ENCODE measurements at places on chromosomes 3 and 15.

GRCh38 chr15:71747128-71748083, 62.9 kb upstream of the NR2E3 start:
- no peak for DNase-seq

GRCh38 chr15:75720787-75721479, 8.3 kb upstream of the CSPG4 start:
- DNase-seq = no peak

DNA sequence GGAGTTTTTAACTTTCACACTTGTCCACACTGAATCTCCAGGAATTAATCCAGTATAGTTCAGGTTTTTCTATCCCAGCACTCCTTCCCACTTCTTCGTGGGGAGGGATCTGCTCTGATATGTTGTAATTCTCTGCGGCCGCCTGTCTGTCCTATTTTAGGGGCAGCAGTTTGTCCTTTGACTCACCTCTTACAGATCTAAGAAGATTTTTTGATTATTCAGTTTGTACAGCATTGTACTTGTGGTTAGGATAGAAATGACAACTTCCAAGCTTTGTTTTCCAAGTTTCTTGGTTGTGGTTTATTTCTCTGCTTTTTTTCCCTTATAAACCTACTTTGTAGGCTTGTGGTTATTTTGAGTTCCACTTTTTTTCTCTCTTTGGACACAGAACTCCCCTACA, 601.7 kb downstream of the SI start:
- no peak for DNase-seq

DNA sequence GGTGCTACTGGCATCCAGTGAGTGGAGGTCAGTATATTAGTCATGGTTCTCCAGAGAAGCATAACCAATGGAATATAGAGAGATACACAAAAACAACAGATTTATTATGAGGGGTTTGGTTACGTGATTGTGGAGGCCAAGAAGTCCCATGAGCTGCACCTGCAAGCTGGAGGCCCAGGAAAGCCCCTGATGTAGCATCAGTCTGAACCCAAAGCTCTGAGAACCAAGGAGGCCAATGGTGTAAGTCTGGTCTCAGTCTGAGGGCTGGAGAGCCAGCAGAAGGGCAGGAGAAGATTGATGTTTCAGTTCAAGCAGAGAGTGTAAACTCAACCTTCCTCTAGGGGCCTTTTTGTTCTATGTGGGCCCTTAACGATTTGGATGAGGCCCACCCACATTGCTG, 144.1 kb downstream of the KLF13 start:
- no peak for DNase-seq

DNA sequence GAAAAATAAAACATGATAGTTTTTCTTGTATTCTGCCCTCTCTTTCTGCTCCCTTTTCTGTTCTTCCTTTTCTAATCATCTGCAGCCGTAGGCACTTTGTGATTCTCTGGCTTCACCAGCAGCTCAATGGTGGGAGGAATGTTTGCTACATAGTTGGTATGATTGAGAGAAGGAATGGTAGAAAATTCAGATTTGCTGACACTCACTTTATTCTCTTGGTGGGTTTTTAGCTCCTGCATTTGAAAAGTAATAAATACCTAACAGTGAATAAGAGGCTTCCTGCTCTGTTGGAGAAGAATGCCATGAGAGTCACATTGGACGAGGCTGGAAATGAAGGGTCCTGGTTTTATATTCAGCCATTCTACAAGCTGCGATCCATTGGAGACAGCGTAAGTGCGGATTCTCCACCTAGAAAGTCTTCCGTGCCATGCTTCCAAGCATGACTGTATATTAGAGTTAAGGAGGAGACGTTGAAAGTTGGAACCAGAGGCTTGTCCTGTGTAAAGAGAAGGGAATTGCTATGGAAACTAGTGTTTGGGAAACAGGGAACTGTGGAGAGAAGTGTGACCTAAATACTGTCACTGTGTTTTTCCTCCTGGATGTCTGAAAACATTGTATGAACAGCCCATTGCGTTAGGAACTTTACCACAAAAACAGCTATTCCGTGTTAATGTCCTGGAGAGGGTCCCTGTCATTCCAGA, 148.9 kb downstream of the ITPR1 start:
- DNase-seq = no peak

GRCh38 chr3:41331041-41331440, 131.7 kb downstream of the CTNNB1 start:
- DNase-seq = no peak

DNA sequence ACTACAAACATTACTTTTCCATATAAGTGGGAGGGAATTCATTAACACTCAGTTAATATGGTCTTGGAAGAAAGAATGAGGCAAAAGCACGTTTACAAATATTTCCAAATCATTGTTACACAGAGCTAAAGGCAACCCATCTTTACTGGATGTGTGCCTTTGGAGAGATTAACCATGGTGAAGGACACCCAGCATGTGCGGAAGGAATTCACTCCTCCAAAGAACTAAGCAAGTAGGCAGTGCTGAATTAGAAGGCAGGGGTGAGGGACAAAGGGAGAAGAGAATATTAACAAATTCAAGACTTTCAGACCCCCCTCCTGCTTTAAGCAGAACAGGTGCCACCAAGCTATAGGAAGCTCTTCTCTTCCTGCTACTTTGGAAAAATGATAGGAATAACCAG, 10.1 kb downstream of the ARPP21 start:
- no peak for DNase-seq

- no peak for DNase-seq
Measured at GRCh38 chr15:98997755-98998154, 9.8 kb downstream of the PGPEP1L start.

- no peak for DNase-seq
Measured at GRCh38 chr15:54990793-54991192, 205.9 kb downstream of the RSL24D1 start.

- DNase-seq = no peak
Measured at GRCh38 chr3:153670577-153670976, 450.6 kb upstream of the ARHGEF26 start.

DNA sequence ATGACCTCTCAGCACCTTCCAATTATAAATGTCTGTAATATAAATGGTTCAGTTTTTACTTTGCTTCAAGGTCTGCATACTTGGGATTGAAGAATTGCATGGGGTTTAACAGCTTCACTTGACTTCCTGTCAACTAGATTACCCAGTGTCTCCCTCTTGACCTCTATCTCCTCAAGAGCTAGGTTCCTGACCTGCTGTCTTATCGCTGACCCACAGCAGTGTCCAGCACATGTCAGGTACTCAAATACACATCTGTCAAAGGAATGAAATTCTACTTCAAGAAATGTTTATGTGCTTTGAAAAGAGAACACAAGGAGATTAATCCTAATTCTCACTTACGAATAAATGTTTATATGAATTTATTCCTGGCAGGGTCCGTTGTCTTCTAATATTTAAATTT, 284.5 kb downstream of the SLC9A9 start:
- no peak for DNase-seq

- DNase-seq = no peak
Measured at GRCh38 chr3:2301361-2301760, 202.7 kb downstream of the CNTN4 start.

- DNase-seq = no peak
Measured at GRCh38 chr3:18012933-18013332, 270.5 kb upstream of the TBC1D5 start.

- DNase-seq = no peak
Measured at GRCh38 chr15:66655511-66655910, 46.5 kb upstream of the SMAD6 start.

GRCh38 chr3:150798122-150798618, 35.2 kb upstream of the SIAH2 start:
- no peak for DNase-seq

DNA sequence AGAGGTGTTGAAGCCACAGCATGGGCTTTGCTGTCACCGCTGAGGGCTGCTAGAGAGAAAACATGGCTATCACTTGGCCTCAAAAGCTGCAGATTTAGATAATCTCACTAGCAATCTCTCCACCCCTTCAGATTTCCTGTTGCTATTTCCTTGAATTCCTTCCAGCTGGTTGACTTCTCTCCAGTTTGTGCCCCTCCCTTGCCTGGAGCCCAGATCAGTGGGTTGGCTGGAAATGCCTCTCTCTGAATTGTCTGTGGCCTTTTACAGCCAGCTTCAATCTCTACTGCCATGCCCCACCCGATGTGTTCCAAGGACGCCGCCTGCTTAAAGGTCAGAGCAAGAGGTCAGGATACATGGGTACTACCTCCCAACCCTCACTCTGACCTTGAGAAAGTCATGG, 294.1 kb downstream of the NTRK3 start:
- no peak for DNase-seq

DNA sequence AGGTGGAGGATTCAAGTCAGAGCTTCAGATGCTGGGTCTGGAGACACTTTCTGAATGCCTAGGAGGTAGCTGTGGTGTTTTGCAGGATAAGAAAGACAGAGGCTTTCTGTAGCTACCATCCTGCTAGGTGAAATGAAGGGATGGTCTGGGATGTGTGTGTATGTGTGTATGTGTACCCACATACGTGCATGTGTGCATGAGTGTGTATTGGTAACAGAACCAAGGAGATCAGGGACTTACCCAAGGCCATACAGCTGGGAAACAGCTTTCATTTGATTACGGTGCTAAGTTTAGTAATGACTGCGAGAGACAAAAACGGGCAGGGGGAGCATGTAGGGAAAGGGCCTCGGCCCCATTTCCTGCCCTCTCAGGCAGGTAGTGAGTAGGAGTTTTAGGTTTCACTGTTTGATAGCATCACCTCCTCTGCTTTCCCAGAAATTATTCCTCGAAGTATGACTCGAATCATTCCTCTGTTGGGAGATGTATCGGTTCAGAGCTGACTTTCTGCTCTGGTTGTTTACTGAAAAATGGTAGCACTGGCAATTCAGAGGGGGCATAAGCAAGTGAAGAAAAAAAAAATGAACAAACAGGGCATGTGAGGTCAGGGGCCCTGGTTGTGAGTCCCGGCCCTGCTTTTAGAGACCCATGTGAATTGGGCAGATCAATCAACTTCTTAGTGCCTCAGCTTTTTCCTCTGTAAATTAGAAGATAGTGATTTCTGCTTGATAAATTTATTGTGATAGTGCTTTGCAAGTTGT, 130.7 kb downstream of the LPP start:
- DNase-seq = peak; percentile 31

DNA sequence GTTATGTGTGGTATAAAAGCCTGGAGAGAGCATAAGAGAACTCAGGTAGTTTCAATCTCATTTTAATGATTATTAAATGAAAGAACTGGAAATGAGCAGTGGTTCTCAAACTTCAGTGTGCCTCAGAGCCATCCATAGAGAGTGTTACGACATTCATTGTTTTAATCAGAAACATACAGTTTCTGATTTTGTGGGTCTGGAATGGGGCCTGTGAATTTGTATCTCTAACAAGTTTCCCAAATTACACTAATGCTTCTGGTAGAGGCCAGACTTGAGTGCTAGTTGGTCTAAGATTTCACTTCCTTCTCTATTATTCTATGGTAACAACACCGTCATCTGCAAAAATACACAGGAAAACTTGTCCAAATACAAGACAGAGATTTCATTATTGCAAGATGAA, 292.0 kb upstream of the NECTIN3 start:
- no peak for DNase-seq

DNA sequence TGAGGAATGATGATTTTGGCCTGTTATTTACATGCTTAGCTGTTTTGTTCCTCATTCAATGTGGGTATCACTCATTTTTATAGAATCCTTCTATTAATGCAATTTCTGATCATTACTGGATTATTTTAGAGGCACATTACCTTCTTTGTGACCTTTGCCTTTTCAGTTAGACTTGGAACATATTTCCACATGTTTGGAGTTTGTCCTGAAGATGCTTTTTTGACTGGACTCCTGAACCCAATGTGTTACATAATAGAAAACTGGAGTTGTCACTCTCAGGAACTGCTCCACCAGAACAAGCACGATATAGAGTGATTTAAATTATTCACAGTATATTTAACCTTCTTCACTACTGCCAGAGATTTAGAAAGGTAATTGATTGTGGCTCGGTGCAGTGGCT, 59.5 kb downstream of the TP63 start:
- no peak for DNase-seq

GRCh38 chr15:45921376-45921775, 286.5 kb downstream of the SQOR start:
- no peak for DNase-seq

GRCh38 chr3:108322352-108322751, 26.0 kb downstream of the HHLA2 start:
- DNase-seq = no peak

GRCh38 chr3:127686512-127686894, 13.8 kb downstream of the ABTB1 start:
- no peak for DNase-seq

DNA sequence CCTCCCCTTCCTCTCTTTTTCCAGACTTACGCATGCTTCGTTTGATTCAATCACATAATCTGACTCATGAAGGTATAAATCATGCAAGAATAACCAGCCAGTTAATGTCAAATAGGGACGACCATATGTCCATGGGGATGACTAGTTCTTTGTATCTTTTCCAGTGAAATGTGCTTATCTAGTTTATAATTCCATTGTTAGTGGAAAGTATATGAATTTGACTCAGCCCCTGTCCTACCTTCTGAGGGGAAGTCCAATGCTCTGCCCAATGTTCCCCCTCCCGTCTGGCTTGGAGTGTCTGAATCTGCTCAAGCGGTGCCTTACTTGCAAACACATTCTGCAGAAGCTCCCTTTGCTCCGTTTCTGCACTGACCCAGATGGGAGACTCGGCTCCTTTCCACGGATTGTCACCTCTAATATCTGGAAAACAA, 55.0 kb upstream of the EPHB3 start:
- DNase-seq = no peak

- DNase-seq = no peak
Measured at GRCh38 chr3:34969513-34969912, 669.8 kb upstream of the ARPP21 start.

- DNase-seq = no peak
Measured at GRCh38 chr3:184156522-184156955, 1.4 kb downstream of the DVL3 start.

DNA sequence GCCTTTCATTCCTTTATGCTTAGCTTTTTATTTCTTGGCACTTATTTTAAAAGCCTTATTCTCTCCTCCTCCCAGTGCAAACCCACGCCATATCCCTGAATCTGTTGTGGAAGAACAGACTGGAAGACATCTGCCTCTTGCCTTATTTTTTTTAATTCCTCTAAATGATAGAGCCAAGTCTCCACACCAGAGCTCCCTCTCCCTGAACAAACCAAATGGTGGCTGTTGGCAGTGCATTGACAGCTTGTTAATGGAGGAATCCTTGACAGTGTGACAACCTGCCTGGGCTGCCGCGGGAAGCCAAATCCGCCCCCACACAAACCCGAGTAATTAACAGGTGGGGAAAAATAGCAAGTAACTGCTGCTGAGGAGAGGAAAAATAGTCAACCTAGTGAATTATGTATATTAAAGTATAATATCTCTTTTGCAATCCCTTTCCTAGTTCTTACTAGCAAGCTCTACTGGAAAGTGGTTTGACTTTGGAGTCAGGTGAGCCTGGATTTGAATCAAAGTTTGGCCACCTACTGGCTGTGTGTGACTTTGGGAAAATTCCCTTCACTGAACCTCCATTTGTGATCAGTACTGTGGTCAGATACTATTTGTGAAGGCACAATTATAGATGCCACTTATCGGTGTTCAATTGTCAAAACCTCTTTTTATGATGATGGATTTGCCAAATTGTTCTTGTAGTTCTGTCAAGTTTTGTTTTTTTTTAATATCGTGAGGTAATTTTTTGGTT, 589.6 kb downstream of the PDCD6IP start:
- no peak for DNase-seq
